BJ (cell line): ENCODE measurements at places on chromosomes 2 and 18. TPM values are rescaled to one million over a fixed set of nuclear protein-coding genes. Genes with fewer than 3 reads are reported as not detected.

GRCh38 chr18:56258178-56258577 is 380.2 kb downstream of the TXNL1 start:
- no peak for DNase-seq

DNA sequence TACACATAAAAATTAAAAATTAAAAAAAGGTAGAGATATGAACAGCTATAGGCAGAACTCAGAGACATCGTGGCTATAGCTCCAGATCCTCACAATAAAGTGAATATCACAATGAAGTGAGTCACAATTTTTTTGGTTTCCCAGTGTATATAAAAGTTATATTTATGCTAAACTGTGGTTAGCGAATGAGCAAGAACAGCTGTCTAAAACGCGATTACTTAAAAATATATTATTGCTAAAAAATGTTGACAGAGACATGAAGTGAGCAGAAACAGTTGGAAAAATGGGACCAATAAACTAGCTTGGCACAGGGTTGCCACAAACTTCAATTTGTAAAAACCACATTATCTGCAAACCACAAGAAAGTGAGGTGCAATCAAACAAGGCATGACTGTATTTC is 551.7 kb upstream of the NETO1 start:
- DNase-seq, result no peak

Gene CDK5R2
- polyA plus RNA-seq, result 0.02 TPM in 1 of 2 replicates, not detected in the other

GRCh38 chr2:31134480-31134879 is 3.8 kb downstream of the GALNT14 start:
- no peak for DNase-seq

Gene MPV17
- 177 and 188 TPM in 2 replicates for polyA plus RNA-seq

GRCh38 chr2:176542476-176542875 is 273.2 kb downstream of the MTX2 start:
- no peak for DNase-seq

Gene DUSP2
- polyA plus RNA-seq, result 0.82 and 2.2 TPM in 2 replicates

DNA sequence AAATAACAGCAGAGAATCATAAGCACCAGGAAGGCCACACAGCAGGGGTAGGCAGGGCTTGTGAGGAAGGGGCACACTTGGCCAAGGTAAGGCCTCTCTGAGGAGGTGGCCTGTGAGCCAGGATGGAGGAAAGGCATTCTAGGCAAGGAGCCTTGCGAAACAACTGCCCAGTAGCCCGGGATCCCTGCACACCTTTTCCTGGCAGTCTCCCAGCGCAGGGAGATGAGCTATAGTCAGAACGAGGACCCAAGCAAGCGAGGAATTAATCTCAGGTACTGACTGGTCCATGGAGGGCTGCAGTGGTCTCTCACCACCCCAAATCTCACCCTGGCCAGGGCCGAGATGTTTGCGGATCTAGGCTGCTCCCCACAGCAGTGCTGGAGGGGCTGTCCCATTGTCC is 64.9 kb upstream of the STPG4 start:
- no peak for DNase-seq

Gene CCDC150
- polyA plus RNA-seq, result 0.96 and 2.1 TPM in 2 replicates

DNA sequence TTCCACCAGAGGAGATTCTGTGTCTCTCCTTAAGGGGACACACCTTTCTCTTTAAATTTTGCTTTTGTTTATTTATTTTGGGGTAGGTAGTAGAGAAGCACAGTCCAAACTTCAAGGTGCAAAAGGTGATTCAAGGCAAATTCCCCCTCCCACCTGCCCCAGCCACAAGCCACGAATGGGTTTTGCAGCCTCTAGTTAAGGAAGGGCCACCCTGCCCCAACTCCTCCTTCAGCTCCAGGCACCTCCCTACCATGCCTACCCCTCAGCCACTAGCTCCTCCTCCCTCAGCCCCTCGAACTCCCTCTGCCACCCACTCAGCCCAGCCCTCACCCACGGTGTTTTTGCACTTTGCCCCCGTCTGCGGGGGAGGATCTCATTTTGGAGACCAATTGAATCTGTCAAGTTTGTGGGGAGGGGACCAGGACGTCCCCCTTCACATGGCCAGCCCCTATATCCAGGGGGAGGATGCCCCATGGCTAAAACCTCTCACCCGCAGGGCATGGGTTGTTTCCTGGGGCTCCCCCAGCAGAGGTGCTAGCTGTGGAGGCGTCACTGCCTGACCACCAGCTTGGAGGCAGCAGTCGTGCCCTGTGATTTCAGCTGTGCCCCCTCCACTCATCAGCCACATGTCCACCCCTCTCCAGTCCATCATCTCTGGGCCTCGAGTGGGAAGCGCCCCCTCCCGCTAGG is 4.5 kb downstream of the HAAO start:
- no peak for DNase-seq

DNA sequence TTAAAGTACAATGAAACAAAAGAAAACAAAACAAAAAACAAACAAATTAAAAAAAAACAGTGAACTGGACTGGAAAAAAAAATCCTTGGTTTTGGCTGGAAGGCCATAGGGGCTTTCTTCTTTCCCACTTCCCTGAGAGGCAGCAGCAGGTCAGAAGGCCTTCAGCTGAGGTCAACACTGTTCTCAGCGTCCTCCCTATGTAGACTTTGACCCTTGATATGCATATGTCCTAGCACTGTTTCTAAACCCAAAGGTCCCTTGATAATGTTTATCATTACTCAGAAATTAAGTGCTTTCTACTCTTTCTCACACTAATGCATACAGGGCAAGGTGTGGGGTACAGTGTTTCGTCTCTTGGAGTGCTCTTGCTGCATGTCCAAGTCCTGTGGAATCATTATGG is 75.6 kb upstream of the WDSUB1 start:
- DNase-seq, result no peak

DNA sequence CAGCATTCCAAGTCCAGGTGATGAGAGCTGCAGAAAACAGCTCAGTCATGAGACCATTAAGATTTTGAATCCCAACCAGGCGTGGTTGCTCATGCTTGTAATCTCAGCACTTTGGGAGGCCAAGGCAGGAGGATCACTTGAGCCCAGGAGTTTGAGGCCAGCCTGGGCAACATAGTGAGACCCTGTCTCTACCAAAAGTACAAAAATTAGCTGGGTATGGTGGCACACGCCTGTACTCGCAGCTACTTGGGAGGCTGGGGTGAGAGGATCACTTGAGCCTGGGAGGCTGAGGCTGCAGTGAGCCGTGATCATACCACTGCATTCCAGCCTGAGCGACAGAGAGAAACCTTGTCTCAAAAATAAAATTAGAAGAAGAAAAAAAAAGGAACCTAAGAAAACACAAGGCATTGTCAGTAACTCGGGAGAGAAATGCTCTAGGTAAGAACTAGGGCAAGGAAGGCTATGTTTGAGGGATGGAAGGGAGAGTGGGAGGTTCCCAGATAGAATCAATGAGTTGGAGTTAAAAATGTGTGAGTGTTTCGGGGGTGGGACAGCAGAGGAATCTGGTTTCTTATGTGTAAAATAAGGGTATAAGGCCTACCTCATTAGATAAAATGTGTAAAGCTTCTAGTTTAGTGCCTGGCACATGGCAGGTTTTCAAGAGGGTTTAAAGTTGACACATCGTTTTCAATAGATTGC is 23.3 kb upstream of the MTA3 start:
- no peak for DNase-seq

- DNase-seq, result no peak
These were observed 74.8 kb downstream of the TCF4 start for GRCh38 chr18:55513161-55513560.

Gene SLC4A5
- polyA plus RNA-seq, result 0.07 and 0.16 TPM in 2 replicates
